Stimulated activated CD4-positive, alpha-beta T cell treated with anti-CD3 and anti-CD28 coated beads, TNF-alpha, amount 100 ng/mL, for 24 hours (primary cell): ENCODE measurements at places on chromosomes 3 and 15.

DNA sequence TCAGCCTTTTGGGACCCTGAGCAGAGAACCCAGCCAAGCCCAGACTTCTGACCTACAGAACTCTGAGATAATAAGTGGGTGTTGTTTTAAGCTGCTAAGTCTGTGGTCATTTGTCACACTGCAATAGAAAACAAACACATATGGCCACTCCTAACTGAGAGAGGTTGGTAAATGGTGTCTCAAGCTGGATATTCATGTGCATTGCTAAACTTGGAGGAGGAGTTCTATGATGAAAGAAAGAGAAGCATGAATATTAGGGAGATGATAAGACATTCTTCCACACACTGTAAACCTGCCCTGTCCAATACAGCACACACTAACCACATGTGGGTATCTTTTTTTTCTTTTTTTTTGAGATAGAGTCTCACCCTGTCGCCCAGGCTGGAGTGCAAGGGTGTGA is 27.8 kb upstream of the UBL7 start:
- DNase-seq, result no peak

DNA sequence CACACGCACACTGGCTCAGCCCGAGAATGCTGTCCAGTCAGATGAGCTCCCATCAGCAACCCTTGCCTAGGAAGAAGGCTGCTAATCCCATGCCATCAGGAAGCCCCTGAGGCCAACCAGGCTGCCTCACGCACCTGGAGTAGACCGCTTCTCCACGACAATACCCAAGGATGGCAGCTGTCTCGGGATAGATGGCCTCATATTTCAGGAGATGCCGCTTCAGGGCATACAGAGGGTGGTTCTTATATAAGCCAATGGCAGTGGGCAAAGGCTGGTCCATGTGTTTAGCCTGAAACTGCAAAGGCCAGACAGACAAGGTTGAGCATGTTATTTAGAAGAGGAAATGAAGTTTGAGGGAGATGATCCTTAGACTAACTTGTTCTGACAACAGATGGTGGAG is 22.2 kb downstream of the XPC start:
- no peak for DNase-seq

DNA sequence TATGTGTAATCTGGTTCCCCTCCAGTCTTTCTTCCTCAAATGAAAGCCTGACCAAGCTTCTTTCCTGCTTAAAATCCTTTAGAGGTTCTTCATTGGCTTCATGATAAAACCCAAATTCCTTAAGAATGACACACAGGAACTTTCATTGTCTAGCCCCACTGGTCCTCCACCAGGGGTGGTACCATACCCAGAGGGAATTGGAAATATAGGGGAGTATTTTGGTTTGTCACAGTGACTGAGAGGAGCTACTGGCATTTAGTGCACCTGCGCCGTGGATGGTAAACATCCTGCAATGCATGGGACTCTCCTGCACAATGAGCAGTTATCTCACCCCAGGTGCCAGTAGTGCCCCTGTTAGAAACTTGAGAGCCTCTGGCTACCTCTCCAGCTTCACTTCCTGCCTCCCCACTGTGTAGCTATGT is 10.8 kb downstream of the ZWILCH start:
- no peak for DNase-seq

DNA sequence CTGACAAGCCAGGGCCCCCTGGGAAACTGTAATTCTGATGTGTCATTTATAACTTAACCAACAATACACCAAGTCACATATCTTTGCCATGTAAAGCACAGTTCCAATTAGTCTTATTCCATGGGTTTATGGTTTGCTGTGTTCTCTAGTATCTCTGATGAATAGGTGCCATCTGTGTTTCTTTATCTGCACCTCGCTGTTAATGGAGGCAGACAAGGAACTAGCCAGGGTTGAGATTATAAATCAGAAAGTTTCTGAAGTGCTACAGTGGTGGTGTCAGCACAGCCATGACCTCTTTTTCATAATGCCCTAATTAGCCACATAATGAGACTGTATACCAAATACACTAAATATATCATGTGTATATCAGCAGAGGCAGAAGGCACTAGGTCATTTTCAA is 866.4 kb downstream of the PLOD2 start:
- DNase-seq, result no peak

DNA sequence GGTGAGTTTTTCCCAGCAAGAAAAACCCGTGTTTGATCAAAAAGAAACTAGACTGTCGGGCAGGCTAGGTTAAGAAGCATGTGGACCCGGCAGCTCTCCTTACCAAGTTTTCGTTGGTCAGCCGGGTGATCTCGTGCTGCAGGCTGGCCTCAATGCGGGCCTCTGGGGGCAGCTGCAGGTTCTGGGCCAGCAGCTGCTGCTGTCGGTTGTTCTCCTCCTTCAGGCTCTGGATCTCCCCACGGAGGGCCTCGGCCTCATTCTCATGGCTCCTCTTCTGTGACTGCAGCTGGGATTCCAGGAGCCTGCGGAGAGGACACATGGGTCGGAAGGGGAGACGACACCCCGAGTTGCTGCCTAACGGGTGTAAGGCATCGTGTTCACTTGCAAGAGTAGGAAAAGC is 44.5 kb upstream of the MYO5C start:
- DNase-seq, result no peak

GRCh38 chr3:170355738-170356595 is 1.5 kb upstream of the SKIL start:
- no peak for DNase-seq

DNA sequence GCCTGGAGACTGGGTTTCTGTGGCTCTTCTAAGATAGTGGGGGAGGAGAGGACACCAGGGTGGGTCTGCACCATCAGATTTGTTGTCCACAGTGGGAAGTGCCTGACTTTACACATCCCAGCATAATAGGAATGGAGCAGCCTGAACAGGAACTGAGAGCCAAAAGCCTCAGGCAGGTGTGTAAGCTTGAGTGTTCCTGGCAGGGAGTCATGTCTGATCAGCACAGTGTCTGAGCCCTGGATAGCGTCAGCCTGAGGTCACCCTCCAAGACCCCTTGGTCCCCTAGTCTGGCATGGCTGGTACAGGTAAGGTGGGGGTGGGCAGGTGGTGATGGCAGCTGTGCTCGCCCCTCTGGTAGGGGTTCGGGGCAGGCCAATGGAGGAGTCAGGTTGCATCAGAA is 20.2 kb downstream of the INSYN1 start:
- DNase-seq, result no peak

- DNase-seq, result no peak
Measured at GRCh38 chr3:53695324-53695690, 150.9 kb downstream of the CHDH start.

GRCh38 chr15:85874236-85874635 is 79.5 kb upstream of the KLHL25 start:
- no peak for DNase-seq

- no peak for DNase-seq
Measured at GRCh38 chr3:24232784-24233183, 261.9 kb downstream of the THRB start.

DNA sequence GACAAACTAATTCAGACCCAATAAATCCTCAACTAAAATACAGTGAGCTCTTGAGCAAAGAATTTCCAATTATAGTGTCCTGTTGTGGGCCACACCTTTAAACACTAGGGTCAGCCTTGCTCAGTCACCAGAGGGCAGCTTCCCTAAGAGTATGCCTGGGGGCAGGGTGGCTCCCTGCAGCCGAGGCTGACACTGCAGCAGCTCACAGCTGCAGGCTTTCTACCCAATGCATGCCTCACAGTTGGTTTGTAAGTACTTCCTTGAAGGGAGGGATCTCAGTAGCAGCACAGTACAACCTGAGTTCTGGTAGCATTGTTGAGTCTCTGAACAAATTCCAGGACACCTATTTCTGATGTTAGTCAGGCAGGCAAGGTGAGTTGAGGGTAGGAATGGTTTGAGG is 335.6 kb downstream of the TUSC7 start:
- no peak for DNase-seq

GRCh38 chr3:72185549-72186399 is 400.8 kb upstream of the PROK2 start:
- DNase-seq, result no peak

DNA sequence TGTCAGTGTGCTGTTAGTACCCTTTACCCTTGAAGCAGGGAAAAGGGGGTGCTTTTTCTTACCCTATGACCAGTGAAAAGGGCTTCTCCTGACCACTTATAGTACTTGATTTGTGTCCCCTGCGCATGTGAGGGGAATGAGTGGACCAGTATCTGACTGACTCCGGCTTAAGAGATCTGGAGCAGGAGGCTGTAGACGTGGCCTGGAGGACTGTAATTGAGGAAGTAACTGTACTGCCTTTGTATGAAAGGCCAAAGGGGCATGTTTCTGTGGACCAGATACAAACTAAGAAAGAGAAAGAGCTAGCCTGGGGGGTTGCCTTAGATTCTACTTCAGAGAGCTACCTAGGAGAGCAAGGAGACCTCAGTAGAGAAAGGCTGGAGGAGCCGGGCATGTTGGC is 89.9 kb upstream of the TBL1XR1 start:
- DNase-seq, result no peak

GRCh38 chr3:153599685-153600084 is 437.7 kb downstream of the RAP2B start:
- DNase-seq, result no peak

DNA sequence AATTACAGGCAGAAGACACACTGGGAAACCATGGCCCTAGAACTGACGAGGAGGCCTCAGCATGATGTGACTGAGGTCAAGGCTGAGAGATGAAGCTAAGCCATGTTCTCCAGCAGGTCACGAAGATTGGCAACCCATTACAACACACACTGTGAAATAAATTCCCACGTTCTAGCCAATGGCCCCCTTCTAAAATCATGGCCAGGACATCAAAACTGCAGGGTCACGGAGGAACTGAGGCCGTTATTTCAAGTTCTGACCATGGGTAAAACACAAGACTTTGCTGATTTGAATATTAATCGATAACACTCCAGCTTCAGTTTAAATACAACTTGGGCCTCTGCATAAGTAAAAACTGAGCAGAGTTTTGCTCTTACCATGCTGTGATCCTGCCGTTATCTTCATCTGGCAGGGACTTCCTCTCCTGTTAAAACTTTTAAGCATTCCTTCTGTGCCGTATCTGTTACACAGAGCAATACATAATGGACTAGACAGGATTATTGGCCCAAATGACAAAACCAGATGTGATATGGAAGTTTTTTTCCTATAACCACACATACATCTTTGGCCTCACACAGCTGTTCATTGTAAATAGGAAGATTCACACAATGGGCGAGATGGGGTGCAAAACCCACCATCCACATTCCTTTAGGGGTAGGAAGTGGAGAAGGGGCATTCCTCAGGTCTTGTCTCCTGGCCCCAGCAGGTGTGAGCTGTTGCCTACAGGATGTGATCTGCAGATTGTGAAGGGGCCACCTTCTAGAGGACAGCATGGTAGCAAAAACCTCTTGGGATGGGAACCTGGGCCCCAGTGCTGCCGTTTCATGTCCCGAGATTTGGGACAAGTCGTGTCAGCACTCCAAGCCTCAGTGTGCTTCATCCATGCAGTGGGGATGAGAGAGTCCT is 207.4 kb downstream of the OPA1 start:
- no peak for DNase-seq

DNA sequence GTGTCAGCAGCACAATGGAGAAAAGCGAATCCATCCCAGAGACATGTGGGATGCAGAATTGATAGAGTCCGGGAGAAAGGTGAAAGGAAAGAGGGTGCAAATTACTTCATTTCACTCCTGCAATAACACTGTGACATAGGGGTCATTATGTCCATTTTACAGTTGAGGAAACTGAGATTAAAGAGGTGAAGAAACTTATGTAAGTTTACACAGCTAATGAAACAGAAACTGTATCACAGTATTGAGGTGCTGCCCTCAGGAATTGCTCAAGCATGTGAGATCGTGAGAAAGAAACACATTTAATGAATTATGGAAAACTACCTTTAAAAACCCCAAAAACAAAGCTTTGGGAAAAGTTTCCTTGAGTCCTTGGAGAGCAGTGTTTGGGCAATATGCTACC is 103.6 kb upstream of the PFN2 start:
- no peak for DNase-seq

GRCh38 chr3:188149587-188149986 is 4.4 kb upstream of the LPP start:
- DNase-seq, result no peak

GRCh38 chr15:71440489-71441110 is 325.3 kb downstream of the THSD4 start:
- DNase-seq, result no peak

DNA sequence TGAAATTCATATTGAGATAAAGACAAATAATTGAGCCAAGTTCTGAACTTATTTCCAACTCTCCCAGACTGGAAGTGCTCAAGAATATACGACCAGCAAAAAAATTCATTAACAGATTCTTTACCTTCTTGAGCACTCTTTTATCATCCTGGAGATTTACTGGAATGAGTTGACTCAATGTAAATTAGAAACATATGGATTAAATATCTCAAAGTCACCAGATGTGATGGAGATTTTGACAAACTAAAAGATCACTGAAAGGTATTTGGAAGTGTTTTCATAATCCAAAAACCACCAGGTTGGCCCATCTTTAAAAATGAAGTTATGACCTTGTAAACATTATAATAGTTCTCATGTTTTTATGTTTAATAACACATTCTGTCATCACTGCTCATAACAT is 433.2 kb upstream of the RASGRP1 start:
- DNase-seq, result no peak

- DNase-seq, result no peak
Measured at GRCh38 chr3:135125171-135125801, 330.2 kb downstream of the EPHB1 start.

DNA sequence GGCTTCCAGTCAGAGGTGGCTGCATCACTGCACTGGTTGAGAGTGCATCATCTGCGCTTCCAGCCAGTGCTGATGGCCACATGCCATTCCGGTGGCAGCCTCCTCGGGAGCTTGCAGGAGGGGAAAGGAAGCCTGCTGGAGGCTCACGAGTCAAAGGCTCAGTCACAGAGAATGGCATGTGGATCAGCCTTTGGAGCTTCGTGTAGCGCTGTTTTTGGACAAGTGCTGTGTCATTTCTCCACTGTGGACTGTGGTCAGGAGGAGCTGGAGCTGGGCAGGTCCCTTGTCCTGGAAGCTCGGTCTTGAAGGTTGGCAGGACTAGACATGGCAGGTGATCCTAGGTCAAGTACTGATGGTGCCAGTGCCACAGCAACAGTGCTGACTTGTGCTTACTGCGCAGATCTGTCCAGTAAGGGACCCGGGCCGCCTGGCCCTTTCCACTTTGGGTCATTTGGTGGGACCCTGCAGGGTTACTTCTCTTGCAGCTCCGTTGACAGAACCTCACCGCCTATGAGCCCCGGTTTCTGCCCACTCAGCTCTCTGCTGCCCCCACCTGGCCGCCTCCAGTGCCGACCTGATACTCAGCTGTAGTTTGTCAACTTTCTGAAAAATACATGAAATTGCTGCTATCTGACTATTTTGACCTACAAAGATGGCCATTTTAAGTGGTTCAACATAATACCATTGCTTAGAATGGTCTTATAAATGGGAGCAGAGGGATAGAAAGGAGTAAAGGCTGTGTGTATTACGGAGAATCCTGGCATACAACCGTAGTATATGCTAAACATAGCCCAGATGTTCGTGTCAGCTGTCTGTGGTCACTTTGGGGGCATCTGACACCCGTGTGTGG is 27.6 kb upstream of the TRPM1 start:
- DNase-seq, result peak; percentile 54

DNA sequence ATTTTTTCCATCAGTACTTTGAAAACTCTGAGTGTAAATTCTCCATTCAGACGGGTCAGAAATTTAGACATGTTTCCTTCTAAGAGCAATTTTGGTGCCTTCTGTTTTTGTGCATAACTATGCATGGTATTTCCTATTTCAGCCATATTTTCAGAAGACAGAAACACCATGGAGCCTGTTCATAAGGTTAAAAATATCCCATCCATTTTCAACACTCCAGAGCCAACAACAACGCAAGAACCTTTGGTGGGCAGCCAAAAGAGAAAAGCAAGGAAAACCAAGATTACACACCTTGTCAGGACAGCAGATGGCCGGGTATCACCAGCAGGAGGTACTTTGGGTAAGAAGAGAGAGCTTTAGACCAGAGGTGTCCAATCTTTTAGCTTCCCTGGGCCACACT is 275.6 kb downstream of the BBX start:
- no peak for DNase-seq
